Activated T-helper 1 cell treated with anti-CD3 and anti-CD28 coated beads, Interleukin-2, amount 50 U/mL, for 16 hours (primary cell): ENCODE measurements at places on chromosomes 7 and 10.
A peak's percentile ranks its signal among the peaks of the same experiment; 100 is the strongest.

DNA sequence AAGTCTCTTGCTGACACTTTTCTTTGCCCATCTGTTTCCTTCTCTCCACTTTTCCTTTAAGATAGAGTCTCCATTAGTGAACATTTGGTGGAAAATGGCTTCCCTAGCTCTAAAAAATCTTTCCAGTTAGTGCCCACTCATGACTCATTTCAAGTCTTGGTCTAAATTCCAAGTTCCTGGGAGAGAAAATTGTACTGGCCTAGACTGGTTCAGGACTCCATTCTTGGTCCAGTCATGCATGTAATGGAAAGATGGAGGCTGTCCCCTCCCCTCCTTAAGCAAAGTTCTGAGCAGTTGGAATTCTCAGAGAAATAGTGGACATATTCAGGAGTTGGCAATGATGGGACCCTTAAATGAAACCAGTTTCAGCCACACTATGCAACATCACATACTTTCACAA, 3.8 kb upstream of the ALDH18A1 start:
- no peak for DNase-seq

DNA sequence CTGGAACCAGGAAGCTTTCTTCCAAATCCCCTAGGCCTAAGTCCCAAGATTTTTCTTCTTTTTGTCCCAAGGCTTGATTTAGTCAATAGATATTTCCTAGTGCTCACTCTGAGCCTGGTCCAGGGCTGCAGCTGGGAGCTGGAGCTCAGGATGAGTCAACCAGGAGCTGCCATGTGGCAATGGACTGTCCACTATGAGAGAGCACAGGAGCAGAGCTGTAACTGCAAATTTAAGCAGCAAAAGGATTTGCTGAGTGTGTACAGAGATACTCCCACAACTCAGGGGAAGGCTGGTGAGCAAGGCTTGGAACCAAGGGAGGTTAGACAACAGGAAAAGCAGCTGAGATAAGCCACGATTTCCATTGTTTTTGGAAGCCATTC, 92.1 kb upstream of the CXCL12 start:
- DNase-seq, result no peak

DNA sequence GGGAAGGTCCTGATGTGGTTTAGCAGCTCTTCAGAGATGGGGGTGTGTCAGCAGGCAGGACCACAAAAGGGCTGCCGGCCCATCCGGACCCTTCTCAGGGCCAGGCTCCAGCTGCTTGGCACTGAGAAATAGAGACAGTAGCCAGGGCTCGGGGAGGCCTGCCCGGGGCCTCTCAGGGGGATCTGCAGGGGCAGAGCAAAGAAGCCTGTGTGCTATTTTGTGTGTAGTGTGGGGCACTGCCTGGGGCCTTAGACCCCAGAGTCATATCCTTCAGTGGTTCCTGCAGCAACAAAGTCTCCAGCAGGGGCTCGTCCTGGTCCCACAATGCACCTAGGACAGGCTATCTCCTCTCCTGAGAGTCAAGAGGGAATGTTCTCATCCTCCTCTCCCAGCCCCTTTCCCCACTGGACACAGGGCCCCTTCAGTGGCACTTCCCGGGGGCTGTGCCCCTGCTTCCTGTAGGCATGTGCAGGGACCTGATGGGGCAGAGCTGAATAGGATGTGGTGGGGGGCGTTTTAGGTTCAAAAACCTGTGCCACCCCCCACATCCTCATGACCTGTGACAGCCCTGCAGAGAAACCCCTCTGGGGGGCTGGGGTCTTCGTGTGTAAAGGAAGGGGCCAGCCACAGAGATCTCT, 159.5 kb upstream of the RHEB start:
- DNase-seq, result no peak

DNA sequence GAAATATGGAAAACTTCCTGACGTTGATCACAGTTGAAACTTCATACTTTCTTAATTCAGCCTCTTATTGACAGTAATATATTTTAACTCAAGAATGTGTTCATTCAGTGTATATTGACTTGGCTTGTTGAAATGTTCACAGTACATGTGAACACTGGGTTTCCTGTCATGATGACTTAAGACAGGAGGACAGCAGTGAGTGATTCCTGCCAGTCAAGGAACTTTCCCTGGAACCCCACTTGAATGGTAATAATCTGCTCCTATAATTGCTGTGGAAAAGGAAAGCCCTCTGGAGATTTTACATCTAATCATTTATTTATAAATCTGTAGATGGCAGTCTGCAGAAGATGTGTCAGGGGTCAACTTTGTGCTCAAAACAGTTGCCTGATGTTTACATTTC, 216.5 kb downstream of the MGMT start:
- no peak for DNase-seq

DNA sequence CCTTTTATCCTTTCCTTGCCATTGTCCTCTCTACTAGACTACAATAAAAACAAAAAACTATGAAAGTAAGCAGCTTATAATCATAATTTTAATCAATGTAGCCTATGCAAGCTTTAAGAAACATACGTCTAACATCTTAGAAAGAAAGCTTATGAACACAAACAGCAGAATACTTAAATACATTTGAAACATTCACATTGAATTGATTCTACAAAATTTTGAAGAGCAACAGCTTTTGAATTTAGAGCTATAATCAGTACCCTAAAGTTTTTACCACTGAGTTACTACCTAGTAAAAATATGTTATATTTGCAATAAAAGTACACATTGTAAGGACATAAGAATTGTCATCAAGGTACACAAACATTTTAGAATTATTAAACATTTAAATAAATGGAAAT, 7.2 kb downstream of the MEOX2 start:
- no peak for DNase-seq

DNA sequence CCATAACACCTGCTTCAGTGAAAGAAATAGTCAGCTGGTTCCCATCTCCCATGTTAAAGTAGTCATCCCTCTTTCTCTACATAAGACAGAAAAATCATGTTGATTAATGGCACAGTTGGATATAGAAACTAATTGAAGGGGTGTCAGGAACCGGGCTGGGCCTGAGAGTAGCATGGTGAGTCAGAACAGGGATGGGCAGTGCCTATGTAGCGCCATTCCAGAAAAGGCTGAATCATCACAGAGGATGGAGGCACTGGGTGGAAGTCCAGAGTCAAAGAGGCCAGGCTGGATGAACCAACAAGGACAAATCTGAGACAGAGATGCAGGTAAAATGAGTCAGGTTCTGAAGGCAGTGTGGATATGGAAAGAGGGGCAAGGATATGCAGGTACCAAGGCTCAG, 201.2 kb downstream of the LHFPL3 start:
- no peak for DNase-seq

- DNase-seq, result no peak
Measured at GRCh38 chr7:98866765-98867164, 3.0 kb downstream of the TMEM130 start.

- no peak for DNase-seq
Measured at GRCh38 chr7:106749165-106749564, 88.2 kb upstream of the CCDC71L start.

- no peak for DNase-seq
Measured at GRCh38 chr10:110269374-110270318, 35.1 kb downstream of the SMNDC1 start.

GRCh38 chr7:151168003-151168786, 701 bp upstream of the GBX1 start:
- peak; percentile 20 for DNase-seq

DNA sequence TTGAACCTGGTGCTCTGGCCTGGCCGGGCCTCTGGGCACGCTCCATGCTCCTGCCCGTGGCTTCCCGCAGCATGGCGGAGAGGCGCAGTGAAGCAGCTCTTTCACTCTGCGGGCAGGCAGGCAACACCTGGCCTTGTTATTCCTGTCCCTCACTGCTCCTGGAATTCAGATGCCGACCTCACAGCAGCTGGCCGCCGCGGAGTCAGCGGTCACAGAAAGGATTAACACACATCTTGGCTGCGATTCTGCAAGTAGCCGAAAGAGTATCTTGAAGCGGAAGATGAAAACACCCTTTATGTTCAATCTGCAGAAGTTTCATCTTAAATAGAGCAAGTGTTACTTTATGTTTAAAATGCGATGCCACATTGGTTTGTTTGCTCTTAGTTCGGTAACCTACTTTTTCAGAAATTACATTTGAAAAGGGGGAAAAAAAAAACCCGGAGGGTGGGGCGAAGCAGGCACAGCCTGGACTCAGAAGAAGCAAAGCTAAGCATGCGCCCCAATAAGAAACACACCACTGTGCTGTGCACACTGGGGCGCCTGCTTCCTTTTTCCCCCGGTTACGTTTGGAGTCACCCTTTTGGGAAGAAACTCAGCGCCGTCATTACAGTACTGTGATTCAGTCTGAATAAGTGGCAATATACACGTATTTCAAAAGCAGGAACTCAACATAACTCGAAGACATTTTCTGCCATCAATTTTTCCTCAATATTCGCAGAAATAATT, 42.3 kb downstream of the BRI3 start:
- DNase-seq, result no peak

DNA sequence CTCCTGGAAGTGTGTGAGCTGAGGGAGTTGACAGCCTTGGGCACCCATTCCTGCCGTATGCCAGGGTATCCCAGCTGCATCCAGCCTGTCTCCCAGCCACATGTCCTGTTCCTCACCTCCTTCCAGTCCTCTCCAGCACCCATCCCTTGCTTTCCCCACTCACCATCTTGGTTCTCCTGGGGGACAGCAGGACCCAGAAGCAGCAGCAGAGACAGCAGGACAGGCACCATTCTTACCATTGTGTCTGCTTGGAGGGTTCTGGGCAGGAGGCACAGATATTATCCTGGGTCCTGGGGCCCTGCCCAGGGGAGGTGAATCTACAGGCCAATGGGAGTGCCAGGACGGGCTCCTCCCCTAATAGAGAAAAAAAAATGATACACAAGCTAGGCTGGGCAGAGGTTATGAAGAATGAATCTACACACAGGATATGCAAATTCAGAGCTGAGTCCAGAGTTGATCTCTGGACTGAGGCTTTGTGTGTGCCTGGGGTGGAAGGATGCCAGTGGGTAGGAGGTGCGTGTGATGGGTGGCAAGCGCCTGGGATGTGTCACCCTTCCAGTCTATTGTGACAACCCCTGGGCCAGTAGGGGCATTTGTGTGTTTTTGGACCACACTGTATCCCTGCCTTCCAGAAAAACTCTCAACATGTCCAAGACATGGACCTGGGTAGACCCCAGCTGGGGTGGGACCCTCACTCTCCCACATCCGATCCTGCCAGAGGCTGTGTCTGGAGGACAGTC, at the start of gene AZGP1:
Gene AZGP1, minus strand, starts transcription at position 250 of the 740 bp plus-strand sequence. Its CDS starts 11 bp downstream, at position 239.
- DNase-seq, result no peak

GRCh38 chr7:148385009-148385682, 205.4 kb upstream of the C7orf33 start:
- no peak for DNase-seq

DNA sequence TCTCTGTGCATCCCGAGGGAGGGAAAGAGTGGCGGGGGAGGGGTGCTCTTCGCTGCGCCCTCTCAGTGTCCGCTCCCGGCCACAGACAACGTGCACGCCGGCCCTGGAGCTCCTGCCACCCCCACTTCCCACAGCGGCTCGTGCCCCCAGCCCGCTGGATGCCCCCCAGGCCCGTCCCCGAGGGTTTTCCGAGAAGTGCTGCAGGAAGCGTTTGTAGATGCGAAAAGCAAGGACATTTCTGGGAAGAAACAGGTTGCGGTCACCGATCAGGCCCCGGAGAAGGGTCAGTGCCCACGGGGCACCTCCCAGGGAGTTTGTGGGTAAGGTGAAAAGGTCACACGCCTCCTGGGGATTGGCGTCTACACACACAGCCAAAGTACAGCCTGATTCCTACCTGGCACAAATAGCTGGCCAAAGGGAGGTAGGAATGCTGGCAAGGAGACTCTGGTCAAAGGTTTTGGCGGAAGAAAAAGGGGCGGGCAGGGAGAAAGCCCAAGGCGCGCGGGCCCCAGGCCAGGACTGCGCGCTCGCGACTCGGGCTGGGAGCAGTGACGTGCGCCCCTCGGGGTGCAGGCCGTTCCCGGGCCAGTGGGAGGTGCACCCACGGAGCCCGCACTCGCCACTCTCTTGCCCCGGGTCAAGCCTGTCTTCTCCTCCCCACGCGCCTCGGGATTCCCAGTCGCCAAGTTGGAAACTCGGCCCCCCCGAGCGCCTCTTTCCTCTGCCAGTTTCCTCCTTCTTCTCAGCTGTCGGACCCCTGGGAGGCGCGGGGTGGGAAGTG, 1.5 kb upstream of the NRP1 start:
- DNase-seq, result no peak

- no peak for DNase-seq
Measured at GRCh38 chr10:103645141-103646054, 151.9 kb downstream of the NEURL1 start.

DNA sequence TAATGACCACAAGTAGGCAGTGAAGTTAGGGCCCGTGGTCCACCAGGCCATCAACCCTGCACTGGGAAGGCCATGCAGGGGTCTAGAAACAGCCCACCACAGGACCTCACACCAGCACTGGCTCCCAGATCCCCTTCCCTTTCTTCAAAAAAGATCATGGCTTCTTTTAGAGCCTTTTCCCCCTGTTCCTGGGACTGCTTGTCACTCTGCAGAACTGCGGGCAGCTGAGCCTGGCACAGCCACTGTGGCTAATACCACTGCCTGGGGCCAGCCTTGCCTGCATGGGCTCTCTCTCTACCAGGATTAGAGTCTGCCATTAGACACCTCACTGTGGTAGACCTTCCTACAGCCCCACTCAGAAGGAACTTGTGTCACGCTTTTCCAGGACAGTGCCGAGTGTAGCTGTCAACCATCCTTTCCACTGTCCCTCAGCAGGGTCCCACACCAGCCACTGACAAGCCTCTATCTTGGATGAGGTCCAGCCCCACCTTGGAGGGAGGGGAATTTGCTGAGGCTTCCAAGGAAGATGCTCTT, 19.0 kb upstream of the C10orf90 start:
- no peak for DNase-seq

GRCh38 chr10:118045837-118046394, 825 bp downstream of the RAB11FIP2 start:
- no peak for DNase-seq

GRCh38 chr7:586494-586893, 66.8 kb upstream of the PDGFA start:
- no peak for DNase-seq

- DNase-seq, result no peak
Measured at GRCh38 chr7:69508736-69509135, 89.5 kb upstream of the AUTS2 start.

- no peak for DNase-seq
Measured at GRCh38 chr10:19719284-19719683, 96.9 kb upstream of the PLXDC2 start.

GRCh38 chr7:79590916-79591623, 137.6 kb upstream of the MAGI2 start:
- DNase-seq, result no peak

DNA sequence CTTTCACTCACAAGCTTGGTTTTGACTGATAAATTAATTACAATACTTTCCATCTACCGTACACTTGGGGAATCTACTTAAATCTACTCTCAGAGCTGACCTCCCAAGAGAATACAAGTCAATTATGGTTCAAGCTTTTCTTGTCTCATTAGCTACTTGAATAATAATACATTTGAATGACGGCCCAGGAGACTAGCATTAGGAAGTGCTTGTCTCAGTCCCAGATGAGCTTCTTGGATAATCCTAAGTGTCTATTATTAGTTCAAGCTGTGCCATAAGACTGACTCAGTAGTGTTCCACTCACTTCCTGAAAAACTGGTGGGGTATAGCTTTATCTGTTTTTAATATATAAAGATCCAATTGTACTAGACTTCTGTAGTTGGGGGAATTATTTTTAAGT, 100.2 kb downstream of the GNAT3 start:
- DNase-seq, result no peak

- DNase-seq, result no peak
Measured at GRCh38 chr10:1732564-1732996, 4.7 kb downstream of the ADARB2 start.
